Retina (tissue), 1 donor: ENCODE measurements at places on chromosomes 5 and 9.

DNA sequence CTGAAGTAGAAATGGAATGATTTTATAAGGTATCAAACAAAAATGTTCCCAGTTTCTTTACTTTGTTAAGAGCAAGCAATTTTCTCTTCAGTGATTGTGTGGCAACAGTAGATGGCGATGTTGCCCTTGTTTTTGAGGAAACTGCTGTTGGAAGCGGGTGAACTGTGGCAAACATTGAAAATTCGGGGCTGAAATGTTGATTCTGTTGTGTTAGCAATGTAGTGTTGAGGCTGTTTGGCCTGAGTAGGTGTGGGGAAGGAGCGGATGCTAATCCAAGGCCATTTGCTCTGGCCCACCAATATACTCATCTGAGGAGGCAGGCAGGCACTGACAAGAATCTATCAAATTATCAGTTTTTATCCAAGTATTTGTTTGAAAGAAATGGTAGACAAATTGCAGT, 129.8 kb downstream of the SLC12A2 start:
- DNase-seq: peak; percentile 51

DNA sequence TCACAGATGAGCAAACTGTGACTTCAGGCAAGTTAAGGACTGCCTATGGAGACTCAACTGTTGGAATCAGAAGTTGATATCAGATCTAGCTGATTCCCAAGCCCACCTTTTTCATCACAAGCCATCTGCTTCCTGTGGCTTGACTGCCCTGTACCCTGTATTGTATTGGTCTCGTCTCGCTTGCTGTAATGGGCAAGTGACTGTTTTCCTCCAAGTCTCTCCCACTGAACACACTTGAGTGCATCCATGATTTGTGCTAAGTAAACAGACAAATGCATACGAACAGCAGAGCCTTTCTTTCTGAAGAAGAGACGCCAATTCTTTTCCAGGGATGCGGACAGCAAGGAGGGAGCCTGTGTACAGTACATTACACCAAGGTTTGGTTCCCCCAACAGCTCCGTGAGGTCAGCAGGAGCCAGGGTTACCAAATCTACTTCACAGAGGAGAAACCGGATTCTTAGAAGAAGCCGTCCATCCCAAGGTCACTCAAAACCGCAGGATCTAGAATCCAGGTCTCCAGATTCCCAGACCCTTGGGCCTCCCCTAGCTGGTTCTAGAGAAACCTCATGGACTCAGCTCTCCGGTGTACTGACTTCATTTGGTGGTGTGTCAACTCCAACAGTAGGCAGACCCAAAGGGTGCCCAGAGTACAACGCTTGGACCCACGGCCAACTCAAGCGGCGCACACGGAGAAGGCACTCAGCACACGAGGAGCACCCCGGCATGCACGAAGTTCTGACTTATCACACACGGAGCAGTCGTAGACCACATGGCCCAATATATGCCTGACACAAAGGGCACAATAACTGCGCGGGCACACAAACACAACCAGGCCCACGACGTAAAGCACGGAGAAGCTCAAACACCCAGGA, 1.1 kb downstream of the BAG1 start:
- DNase-seq: no peak

DNA sequence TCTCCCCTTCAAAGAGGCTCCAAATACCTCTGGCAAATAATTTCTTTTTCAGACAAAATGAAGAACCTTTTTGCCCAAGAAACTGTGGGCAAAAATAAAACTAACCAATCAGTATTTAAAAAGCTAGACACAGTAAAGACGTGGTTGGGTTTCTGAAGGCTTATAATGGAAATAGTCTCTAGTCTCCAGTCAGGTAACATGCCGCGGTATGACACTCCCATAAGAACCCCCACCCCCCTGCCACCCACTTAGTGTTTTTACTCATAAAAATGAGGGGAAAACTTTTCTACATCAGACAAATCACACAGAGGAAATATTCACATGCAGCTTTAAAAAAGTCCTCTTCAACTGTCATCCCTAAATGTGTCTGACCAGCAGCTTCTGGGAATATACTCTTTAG, 105.3 kb downstream of the THBS4 start:
- no peak for DNase-seq

- DNase-seq: no peak
Measured at GRCh38 chr9:616694-617093, 224.8 kb upstream of the DMRT1 start.

DNA sequence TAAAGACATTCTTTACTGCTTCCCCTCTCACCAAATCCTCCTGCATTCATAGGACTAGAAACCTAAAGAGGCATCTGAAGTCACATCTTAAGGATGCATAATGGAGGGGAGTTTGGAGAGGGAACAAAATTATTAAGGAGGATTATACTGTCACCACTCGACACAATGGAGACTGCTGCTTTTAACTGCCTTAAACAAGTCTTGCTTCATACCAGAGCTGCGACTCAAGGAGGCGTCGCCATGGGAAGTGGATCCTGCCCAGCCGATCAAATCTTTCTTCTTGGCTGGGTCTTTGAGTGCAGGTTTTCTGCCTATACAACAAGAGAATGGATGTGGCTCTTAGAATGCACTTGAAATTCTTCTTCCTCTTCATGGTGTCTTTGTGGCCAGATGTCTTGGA, 66.7 kb upstream of the FOXE1 start:
- no peak for DNase-seq

GRCh38 chr5:113122053-113122452, 145.5 kb downstream of the DCP2 start:
- DNase-seq: no peak

DNA sequence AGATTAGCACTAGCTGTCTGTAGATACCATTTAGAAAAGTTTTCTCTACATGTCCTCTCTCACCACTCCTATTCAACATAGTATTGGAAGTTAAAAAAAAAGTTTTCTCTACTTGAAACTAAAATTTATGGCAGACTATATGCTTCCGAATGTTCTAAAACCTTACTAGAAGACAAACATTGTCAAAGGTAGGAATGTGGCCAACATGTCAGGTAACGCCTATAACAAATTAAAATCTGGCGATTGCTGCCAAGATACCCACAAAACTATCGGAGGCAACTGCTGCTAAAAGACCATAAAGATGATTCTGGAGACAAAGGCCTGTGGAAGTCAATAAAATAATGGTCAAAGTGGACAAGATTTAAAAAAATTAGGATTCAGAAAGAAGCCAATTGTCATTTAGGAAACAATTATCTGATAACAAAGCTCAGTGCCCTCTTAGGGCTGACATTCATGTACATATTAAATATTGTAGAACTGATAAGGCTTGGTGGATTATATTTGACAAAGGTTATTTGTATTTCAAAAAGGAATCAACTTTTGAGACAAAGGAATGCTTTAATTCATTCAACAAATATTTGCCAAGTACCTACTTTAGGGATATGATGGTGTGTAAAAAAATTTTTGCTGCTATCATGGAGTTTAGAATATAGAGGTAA, 52.7 kb downstream of the CDKN2A start:
- no peak for DNase-seq

GRCh38 chr5:164600274-164600673, 1094.9 kb downstream of the MAT2B start:
- DNase-seq: no peak

GRCh38 chr9:137620048-137620405, 1.2 kb downstream of the EHMT1 start:
- DNase-seq: no peak

DNA sequence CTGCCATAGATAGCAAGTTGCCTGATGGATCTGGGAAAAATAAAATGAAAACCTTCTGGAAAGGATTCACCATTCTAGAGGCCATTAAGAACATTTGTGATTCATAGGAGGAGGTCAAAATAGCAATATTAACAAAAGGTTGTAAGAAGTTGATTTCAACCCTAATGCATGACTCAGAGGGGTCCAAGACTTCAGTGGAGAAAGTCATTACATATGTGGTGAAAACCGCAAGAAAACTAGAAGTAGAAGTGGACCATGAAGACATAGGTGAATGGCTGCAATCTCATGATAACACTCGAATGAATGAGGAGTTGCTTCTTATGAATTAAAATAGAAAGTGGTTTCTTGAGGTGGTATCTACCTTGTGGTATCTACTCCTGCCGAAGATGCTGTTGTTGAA, 86.6 kb downstream of the GABRA1 start:
- DNase-seq: no peak

GRCh38 chr5:80300125-80300524, 19.7 kb upstream of the SPZ1 start:
- no peak for DNase-seq

DNA sequence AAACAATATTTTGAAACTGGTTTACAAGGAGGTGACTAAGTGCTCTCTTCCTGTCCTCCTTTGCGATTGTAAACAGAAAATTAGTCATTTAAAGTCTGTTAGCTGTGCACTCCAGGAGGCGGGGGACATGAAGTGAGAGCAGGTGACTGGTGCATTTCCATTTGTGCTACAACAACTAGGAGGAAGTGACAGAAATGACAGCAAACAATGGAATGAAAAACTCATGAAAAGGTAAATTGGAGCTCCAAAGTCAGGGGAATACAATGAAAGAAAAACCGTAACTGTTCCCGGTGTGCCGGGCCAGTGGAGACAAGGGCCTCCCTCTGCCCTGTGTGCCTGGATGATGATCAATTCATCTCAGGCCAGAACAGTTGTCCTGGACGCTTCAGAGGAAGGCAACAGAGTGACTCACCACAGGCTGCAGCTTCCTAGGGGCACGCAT, 439.9 kb downstream of the GADD45G start:
- no peak for DNase-seq

DNA sequence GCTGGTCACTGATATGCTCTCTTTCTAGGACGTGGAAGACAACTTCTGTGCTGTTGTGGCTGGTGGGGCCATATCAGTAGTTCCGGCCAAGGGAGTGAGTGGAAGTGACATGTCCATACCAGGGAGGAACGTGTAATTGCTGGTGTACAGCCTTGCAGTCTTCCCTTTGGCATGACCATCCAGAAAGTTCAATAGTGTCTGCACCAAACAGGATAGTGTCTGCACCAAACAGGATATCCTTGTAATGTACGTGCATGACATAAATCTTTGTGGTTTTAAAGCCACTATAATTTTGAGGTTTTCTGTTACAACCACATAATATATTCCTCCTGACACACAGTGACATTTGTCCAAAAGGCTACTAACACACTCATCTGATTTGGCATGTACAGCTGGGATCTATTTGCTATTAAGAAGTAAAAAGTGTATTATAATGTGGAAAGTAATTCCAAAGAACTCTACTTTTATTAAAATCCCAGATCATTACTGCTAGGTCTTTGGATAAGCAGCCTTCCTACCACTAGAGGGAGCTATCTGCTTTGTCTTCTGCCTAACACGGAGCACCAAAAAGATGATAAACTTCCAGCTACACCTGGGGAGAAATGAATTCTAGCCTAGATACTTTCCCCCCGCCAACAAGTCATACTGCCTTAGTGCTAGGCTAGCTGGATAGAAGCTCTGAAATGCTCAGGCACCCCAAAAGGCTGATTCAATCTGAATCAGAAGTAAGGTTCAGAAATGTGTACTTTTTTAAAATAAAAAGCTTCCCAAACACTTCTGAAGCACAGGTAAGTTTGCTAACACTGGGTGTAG, 52.7 kb downstream of the RNF145 start:
- peak; percentile 54 for DNase-seq

DNA sequence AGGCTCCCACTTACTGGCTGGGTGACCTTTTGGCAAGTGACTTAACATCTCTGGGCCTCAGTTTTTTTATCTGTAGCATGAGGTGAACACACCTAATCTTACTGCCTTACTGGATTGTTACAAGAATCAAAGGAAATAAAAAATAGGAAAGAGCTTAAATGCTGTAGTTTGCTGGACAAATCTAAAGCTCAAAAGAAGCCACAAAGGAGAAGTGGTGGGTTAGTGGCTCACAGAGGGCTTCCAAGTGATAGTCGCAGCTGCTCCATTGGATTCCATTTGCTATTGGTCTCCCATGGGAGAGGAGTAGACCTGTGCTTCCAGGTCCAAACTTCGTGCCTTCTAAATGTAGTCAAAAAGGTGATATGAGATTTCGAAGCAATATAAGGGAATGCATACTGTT, 123.6 kb downstream of the SEMA6A start:
- DNase-seq: no peak

GRCh38 chr5:10442576-10442975, 897 bp downstream of the ROPN1L start:
- DNase-seq: no peak

GRCh38 chr5:163407034-163407655, 30.2 kb upstream of the CCNG1 start:
- no peak for DNase-seq

DNA sequence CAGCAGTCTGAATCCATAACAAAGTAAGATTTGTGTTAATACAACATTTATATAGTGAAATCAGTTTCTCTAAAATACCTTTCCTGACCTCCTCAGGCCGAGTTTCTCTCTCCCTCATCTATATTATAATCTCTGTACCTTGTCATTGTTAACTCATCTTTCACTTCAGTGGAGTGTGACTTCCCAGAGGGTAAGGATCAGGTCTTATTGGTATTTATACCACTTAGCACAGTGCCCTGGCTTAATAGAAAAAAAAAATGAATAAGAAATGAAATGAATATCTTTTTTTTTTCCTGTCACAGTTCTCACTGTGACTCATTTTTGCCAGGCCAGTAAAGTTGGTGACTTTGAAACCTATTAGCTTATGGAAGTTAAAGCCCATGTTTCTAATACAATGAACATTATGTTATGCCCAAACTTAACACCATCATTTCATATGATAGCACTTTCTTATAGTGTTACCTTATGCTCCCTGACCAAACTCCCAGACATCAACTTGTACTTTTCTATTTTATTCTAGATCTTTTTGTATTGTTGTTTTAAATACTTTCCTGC, 90.1 kb downstream of the NR3C1 start:
- DNase-seq: no peak

DNA sequence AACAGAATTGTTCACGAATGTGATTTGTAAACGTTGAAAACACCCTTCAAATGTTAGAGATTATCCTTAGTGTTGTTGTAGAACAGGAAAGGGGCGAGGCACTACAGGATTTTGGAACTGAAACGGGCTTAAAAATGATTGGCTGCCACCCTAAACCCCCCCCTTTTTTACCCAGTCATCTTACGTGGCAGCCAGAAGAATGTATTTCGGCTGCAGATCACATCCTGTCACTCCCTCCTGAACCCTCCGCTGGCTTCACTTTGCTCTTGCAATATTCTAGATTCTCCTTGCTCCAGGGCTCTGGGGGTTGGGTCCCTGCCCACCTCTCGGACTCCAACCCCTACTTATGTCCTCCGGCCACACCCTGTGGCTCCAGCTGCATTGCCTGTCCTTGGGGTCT, 13.9 kb upstream of the UNC5A start:
- no peak for DNase-seq
